ENCODE measurements at places on chromosomes 12 and 14.
A peak's percentile ranks its signal among the peaks of the same experiment; 100 is the strongest.

DNA sequence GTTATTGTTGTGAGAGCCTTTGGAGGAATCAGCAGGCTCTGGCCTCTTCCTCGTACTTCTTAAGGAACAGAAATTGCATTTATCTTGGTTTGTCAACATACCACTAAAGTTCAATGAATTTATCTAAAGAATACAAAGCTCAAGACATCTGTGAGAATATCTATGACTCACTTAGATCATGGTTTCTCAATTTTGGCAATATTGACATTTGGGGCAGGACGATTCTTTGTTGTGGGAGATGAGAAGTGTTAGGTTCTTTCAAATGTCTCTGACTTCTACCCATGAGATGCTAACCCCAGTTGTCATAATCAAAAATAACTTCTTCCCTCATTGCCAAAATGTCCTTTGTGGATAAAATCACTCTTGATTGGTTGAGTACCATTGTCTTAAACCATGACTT is 1190.3 kb downstream of the GALC start:
- DNase-seq = no peak

DNA sequence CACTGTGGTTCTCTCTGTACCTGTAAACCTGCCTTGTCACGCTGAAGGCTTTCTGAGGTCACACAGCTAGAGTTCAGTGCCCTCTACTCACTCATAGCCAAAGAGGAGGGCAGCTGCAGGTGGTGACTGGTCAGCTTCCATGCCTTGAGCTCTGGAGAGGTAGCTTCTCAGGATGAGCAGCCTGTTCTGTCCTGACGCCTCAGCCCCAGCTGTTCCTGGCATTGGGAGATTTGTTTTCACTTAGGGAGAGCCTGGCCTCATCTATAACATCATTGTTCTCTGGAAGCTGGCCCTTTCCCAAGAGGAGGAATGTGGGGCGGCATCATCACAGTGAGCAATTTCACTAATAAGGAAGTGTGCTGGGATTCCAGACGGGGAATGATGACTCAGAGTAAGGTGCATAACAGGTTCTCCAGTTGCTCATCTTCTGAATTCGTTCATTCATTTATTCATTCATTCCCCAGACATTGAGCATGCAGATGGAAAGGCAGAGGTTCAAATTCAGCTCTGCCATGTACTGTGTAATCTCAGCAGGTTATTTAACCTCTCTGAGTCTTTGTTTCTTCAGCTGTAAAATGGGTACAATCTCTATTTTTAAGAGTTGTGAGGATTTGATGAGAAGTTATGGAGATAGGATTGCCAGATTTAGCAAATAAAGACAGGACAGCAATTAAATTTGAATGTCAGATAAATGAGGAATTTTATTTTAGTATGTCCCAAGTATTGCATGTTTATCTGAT is 255.8 kb upstream of the CRY1 start:
- no peak for DNase-seq

- no peak for DNase-seq
These were observed 10.2 kb downstream of the ARHGDIB start for GRCh38 chr12:14950982-14951746.

DNA sequence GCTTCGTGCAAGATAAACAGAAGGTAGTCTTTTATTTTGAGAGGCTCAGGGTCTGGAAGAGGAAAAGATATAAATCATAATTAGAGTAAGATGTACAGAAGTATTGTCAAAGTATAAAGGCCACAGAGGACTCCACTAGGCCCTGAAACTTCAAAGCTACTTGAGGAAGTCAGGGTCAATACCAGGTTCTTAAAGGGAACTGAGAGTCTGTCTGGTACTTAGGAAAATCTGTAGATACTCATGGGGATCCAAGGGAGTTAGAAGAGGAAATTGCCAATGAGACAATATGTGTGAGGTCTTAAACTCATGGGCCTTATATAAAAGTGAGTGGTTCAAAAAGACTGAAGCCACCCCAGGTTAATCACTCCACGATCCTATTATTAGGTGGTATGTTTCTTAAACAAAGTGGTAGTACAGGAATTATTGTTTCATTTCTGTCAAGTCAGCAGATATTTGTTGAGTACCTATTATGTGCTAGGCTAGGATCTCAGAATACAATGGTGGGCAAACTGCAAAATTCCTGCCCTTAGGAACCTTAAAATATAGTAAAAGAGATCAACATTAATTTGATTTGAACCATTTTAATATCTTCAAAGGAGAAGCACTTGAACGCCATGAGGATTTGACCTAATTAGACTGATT is 314.6 kb downstream of the ADAMTS20 start:
- no peak for DNase-seq

GRCh38 chr12:2475984-2476383 is 318.8 kb upstream of the FKBP4 start:
- DNase-seq = no peak

GRCh38 chr14:100623961-100624360 is 36.7 kb upstream of the BEGAIN start:
- no peak for DNase-seq

DNA sequence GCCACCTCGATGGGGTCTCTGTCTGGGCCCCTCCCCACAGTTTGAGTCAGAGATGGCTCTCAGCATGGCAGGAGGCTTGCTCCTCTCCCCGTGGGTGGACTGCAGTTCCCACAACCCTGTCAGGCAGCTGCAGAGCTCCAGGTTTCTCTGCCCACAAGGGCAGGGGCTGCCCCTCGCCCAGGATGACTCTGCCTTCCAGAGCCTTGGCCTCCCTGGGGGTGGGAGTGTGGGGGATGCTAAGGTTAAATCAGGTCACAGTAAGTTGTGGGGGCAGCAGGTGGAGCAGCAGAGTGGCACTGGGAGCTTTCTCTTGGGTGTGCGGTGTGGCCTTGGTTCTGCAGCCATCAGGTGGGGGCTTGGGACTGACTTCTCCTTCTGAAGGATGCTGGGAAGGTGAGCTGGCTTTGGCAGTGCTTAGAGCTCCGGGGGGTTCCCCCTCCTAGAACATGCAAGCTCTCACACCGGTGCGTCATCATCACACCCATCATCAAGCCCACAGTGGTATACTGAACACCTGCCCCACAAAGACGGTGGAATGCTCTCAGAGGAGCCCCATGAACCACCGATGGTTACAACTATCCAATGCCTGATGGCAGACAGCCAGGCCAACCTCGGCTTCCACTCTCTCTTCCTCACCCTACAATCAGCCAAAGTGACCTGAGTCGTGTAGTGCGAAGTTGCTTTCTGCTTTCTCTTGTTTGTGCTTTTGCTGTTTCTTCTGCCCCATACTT is 39.7 kb downstream of the ERH start:
- no peak for DNase-seq

- no peak for DNase-seq
These were observed 39.3 kb downstream of the LRTM2 start for GRCh38 chr12:1859643-1860042.

GRCh38 chr14:69964841-69965240 is 85.6 kb downstream of the SMOC1 start:
- DNase-seq = no peak

DNA sequence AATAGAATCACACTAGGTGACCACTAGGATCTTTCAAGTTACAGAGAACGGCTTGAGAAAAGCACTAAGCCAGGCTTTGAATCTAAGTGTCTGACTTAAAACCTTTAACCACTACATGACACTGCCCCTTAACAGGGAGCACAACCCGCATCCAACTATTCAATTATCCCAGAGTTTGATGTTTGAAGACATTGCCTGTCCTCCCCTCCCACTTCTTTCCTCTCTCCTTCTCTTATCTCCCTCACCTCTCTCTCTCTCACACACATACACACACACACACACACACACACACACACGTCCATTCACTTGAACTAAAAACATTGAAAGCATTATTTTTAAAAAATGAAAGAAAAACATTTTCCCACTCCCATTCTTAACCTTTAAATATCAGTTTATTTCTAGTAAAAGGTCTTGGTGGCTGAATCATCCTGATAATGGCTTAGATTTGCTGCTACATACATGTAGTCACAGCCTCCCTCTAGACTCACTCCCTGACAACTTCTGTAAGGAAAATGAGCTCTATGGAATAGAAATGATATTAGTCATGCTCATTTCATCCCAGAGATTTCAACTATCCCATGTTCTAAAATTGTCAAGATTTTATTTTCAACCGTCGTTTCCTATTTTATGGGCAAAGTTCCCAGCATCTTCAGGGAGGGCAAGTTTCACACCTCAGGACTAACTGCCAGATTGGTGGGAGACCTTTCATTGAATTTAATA is 53.5 kb upstream of the RAP1B start:
- DNase-seq = no peak

DNA sequence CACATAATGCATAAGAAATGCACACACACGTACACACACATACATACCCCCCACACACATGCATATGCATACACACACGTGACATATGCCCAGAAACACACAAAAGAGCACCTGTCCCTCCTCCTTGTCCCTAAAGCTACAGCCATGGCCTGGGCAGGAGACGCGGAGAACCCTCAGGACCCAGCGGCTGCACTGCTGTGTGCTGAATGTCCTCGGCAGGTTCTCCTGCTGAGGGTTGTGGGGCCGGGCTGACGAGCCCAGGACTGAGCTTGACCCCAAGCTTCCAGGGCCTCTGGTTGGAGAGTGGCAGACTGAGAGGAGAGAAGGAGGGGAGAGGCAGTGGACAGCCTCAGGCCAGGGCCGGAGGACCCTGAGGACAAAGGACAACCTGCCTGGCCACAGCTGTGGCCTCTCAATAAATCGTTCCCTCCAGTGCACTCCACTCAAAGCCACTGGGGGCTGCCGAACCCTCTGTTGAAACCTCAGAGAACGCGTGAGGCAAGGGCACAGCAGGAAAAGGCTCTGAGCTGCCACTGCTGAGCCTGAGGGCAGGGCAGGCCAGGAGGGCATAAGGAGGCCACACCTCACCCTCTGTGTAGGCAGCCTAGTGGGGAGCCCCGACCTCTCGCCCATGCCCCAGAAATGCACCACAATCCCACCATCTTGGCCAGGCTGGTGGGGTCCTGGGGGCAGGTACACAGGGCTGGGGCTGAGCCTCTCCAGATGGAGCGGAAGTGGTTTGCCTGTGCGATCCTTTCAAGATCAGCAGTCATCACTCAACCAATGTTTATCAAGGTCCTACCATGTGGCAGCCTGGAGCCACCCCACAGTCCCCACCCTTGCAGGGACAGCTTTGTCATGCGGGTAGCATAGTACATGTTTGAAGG is 3.1 kb downstream of the CACNA2D4 start:
- DNase-seq = peak; percentile 1

GRCh38 chr12:97167598-97167997 is 260.5 kb downstream of the NEDD1 start:
- no peak for DNase-seq

All from neural crest cell (in vitro differentiated cells).